ENCODE measurements at places on chromosomes 16 and 17.

GRCh38 chr17:68296217-68297191 lies 5.2 kb downstream of the ARSG start:
- no peak for DNase-seq

- DNase-seq: no peak
Measured at GRCh38 chr16:14139872-14140271, 68.8 kb downstream of the MRTFB start.

GRCh38 chr17:39603304-39604016 lies 4.3 kb downstream of the NEUROD2 start:
- no peak for DNase-seq

- peak; percentile 35 for DNase-seq
Measured at GRCh38 chr17:66580956-66581391, 253.9 kb upstream of the CACNG5 start.

- DNase-seq: no peak
Measured at GRCh38 chr17:58605470-58605869, 86.4 kb downstream of the TEX14 start.

GRCh38 chr16:57941016-57941664 lies 29.8 kb downstream of the CNGB1 start:
- DNase-seq: peak; percentile 64

DNA sequence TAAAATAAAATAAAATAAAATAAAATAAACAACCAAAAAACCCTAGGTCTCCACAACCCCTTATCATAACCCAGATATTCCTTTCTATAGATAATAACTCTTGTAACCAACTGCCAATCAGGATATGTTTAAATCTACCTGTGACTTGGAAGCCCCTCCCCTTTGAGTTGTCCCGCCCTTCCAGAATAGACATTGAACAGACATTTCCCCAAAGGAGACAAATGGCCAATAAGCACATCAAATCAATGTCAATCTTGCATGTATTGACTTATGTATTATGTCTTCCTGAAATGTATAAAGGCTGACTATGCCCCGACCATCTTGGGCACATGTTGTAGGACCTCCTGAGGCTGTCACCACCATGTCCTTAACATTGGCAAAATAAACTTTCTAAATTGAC lies 1.5 kb upstream of the MAPK7 start:
- peak; percentile 18 for DNase-seq

- no peak for DNase-seq
Measured at GRCh38 chr16:66440970-66441369, 13.9 kb downstream of the BEAN1 start.

DNA sequence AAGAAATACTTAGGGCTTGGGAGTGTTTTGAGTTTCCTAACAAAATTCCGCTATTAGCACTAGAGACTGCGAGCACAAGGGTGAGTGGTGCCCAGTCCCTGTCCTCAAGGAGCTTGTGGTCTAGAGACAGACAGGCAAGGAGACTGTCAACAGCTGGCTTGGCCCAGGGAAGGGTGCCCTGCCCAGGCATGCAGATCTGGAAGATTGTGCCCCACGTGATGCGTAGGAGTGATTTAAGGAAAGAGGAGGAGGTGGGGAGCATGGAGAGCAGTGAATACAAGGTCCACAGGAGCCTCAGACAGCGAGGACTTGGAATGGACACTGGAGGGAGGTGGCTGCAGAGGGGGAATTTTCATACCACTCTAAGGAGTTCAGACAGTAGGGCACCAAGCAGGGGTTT lies 25.0 kb downstream of the SCPEP1 start:
- no peak for DNase-seq

- DNase-seq: no peak
Measured at GRCh38 chr17:1109606-1110540, 69.9 kb downstream of the ABR start.

DNA sequence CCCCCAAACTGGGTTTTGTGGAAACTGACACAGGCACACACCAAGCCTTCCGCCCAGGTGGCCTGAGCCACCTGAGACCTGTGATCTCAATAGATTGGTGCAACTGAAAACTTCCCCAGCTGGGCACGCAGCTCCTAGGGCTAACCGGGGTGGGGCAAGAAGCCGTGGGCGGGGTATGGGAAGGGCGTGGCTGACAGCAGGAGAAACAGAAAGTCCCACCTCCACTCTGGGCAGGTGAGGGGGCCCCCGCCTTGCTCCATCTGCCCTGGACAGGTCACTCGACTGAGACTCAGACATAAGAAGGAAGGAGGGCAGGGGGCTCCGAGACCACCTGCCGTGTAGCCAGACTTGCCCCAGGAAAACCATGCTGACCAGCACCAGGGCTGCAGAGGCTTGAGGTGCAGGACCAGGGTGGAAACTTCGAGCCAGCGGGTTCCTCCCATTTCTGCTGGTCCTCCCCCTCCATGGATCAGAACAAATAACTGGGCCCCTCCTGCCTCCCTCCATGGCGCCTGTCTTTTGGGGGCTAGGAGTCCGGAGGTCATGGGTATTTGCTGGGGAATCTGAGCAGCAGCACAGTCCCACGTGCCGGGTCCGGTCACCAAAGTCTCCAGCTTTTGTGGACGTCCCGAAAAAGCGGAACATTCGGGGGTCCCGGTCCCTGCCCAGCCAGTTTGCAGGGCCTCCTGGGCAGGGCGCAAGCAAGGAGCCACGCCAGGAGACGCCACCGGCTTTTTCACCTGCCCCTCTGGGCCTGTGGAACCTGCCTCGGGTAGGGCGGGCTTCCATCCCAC lies 1.3 kb downstream of the TIMP2 start:
- no peak for DNase-seq

Measured in NCI-H2081 (cell line).